ENCODE measurements at places on chromosomes 4 and X. TPM values are rescaled to one million over a fixed set of nuclear protein-coding genes. Genes with fewer than 3 reads are reported as not detected.

AKAP14 gene
- 0.55 TPM for polyA plus RNA-seq

SYP gene
- 2.6 TPM for polyA plus RNA-seq

GPC3 gene
- polyA plus RNA-seq: 1,367 TPM

FGF5 gene
- 0.03 TPM for polyA plus RNA-seq

NPY2R gene
- polyA plus RNA-seq: 0.53 TPM

MAGEB1 gene
- not detected for polyA plus RNA-seq

USP51 gene
- 13.9 TPM for polyA plus RNA-seq

AIMP1 gene
- 88.9 TPM for polyA plus RNA-seq

WAS gene
- polyA plus RNA-seq: 2.6 TPM

TMEM255A gene
- 0.27 TPM for polyA plus RNA-seq

NDNF gene
- 84.9 TPM for polyA plus RNA-seq

FGF2 gene
- 9.4 TPM for polyA plus RNA-seq

LRAT gene
- polyA plus RNA-seq: 0.71 TPM

ETDB gene
- not detected for polyA plus RNA-seq

CPZ gene
- 18.9 TPM for polyA plus RNA-seq

FHIP1A gene
- 6.7 TPM for polyA plus RNA-seq

VEGFD gene
- 0.55 TPM for polyA plus RNA-seq

All from left kidney (tissue), 8 donors.